ENCODE measurements at places on chromosomes 12 and 14.

DNA sequence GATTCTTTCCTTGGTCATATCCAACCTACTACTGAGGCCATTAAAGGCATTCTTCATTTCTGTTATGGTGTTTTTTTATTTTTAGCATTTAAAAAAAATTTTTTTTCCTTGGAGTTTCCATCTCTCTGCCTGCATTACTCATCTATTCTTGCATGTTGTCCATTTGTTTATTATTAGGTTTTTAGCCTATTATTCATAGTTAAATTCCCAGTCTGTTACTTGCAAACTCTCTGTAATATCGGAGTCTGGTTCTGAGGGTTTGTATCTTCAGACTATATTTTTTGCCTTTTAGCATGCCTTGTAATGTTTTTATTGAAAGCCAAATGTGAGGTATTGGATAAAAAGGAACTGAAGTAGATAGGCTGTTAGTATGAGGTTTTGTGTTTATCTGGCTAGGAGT is 284.3 kb downstream of the FUT8 start:
- no peak for DNase-seq

- no peak for DNase-seq
Measured at GRCh38 chr12:76746516-76746915, 17.4 kb upstream of the ZDHHC17 start.

- DNase-seq = no peak
Measured at GRCh38 chr12:127803545-127803944, 463.4 kb upstream of the TMEM132C start.

- no peak for DNase-seq
Measured at GRCh38 chr12:132173135-132174014, 29.1 kb downstream of the NOC4L start.

GRCh38 chr12:3273409-3273853 is 196.3 kb downstream of the TSPAN9 start:
- DNase-seq = no peak

DNA sequence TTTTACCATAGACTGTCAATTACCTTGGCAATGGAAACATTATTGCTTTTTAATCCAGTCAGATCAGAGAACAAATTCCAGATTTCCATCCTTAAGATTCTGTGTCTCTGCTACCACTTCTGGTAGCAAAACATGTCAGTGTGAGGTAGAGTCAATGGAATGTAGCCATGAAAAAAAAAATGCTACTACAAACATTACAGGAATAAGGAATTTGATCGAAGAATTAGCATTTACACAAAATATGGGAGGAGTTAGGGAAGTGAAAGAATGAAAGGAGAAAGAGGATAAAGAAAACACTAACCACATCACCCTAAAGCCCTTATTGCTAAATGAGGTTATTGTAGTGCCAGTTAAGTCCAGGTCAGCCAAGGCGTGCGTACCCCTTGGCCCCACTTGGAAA is 9.2 kb downstream of the MED21 start:
- DNase-seq = no peak

DNA sequence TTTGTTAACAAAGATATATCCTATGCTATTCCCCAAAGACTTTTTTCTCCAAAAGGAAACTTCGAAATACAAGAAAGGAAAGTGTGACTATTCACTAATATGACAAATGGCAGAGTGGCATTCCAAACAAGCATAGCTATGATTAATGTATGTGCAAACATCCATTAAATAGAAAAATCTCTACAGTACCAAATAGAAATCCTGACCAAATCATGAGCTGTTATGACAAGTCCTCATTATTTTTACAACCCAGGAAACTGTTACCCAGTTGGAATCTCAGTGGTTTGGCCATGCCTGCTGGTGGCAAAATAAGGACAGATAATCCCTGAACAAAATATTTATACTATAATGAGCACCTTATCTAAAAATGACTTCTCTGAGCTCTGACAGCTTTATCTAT is 202.1 kb downstream of the SEC23A start:
- no peak for DNase-seq

GRCh38 chr12:110896559-110896958 is 23.8 kb downstream of the MYL2 start:
- DNase-seq = no peak

GRCh38 chr14:29220072-29220471 is 453.5 kb downstream of the FOXG1 start:
- no peak for DNase-seq

- no peak for DNase-seq
Measured at GRCh38 chr14:60514741-60515491, 6.0 kb downstream of the SIX6 start.

GRCh38 chr12:47112679-47113078 is 32.9 kb upstream of the AMIGO2 start:
- no peak for DNase-seq

- no peak for DNase-seq
Measured at GRCh38 chr14:57834001-57834598, 31.8 kb downstream of the SLC35F4 start.

DNA sequence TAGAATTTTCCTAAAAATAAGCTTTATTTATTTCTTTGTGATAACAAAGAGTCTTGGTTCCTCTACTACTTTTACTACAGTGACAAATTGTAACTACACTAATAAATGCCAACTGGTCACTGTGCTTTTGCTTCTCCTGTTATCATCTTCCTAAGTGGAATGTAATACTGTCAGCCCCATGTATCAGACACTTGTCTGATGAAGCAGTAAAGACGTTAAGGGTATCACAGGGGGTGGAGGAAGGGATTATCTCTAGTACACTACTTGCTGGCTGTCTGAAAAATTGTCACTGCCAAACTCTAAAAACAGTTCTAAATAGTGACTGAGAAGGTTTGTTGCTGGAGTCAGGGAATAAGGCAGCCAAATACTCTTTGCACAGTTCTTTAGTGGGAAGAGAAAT is 11.3 kb downstream of the ASB8 start:
- DNase-seq = no peak

- no peak for DNase-seq
Measured at GRCh38 chr12:22409377-22410164, 75.1 kb upstream of the ST8SIA1 start.

- DNase-seq = no peak
Measured at GRCh38 chr14:91614187-91614586, 104.1 kb upstream of the PPP4R3A start.

GRCh38 chr14:56798447-56799342 is 11.6 kb downstream of the OTX2 start:
- DNase-seq = no peak

GRCh38 chr12:100959481-100959880 is 164.9 kb downstream of the ANO4 start:
- no peak for DNase-seq

DNA sequence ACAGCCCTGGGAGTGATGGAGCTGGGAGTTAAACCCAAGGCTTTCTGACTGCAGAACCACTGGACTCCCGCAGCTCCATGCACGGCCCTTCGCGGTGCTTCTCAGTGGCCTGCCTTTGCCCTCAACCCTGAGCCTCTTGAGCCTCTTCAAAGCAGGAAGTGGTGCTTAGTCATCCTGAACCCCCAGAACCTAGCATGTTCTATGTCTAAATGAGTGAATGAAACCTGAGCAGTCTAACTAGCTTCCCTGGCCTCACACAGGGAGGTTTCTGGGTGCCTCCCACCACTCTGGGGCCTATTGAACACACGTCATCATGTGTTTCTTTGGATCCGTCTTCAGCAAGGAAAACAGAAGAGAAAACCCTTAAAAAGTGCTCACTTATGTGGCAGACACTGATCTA is 117.9 kb upstream of the SFSWAP start:
- DNase-seq = no peak

GRCh38 chr14:31930493-31931240 is 146.4 kb upstream of the ARHGAP5 start:
- no peak for DNase-seq

GRCh38 chr12:118979763-118980406 is 1.5 kb upstream of the SRRM4 start:
- no peak for DNase-seq

DNA sequence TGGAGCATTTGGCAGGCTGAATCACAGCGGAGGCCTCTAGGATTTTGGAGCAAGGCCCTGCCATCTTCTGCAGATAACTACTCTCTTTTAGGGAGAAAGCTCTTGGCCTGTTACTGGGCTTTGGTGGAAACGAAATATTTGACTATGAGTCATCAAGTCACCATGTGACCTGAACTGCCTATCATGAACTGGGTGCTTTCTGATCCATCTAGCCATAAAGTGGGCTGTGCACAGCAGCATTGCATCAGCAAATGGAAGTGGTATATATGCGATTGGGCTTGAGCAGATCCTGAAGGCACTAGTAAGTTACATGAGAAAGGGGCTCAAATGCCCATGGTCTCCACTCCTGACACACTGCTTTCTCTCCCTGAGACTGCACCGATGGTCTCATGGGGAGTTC is 21.1 kb downstream of the GYS2 start:
- DNase-seq = no peak

DNA sequence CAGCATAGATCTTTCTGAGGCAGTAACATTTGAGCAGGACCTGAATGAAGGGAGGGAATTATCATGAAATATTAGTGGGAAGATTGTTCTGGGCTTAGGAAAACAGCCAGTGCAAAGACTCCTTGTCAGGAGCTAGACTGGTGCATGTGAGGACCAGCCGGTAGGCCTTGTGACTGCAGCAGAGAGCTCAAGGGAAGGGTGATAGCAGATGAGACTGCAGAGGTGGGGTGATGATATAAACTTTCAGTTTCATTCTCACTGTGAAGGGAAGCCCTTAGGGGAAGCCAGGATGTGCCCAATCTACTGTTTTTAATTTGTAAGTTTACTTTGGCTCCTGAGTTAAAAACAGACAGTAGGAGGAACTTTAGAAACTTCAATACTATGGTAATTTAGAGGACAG is 12.4 kb downstream of the IL22 start:
- DNase-seq = no peak

GRCh38 chr14:43803076-43803689 is 703.9 kb downstream of the FSCB start:
- DNase-seq = no peak

GRCh38 chr12:123621619-123622530 is 11.6 kb downstream of the EIF2B1 start:
- no peak for DNase-seq

DNA sequence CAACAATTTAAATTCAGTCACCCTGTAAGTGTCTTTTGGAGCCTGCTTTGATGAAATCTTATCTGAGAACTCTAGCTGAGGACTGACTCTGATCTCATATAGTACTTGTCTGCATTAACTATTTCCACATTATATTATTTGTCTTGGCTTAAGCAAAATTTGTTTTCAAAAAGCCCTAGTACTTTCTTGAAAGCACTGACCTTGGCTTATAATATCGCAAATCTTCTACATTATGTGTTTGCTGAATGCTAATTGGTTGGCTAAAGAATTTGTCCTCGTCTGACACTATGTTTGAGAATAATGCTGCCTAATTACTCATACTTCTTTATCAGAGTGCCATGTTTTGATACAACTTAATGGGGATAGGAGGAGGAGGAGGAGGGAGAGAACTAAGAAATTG is 46.9 kb upstream of the FLRT2 start:
- DNase-seq = no peak

DNA sequence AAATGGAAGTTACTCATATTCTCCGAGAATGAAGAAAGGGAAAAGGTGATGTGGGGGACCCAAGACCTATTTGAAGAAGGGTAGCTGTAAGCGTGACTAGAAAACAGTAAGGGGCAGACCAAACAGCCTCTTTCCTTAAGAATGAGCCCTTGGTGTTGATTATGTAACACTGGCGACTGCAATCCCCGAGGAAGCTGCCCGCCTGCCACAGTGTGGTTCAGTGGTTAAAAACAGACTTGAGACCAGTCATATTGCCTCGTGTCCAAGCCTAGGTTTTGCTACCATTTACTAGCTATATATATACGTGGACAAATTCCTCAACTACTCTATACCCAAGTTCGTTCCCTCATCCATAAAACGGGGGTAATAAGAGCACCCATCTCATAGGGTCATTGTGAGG is 49.1 kb downstream of the SSPN start:
- DNase-seq = no peak

- DNase-seq = no peak
Measured at GRCh38 chr12:120783197-120783596, 57.6 kb downstream of the ACADS start.

DNA sequence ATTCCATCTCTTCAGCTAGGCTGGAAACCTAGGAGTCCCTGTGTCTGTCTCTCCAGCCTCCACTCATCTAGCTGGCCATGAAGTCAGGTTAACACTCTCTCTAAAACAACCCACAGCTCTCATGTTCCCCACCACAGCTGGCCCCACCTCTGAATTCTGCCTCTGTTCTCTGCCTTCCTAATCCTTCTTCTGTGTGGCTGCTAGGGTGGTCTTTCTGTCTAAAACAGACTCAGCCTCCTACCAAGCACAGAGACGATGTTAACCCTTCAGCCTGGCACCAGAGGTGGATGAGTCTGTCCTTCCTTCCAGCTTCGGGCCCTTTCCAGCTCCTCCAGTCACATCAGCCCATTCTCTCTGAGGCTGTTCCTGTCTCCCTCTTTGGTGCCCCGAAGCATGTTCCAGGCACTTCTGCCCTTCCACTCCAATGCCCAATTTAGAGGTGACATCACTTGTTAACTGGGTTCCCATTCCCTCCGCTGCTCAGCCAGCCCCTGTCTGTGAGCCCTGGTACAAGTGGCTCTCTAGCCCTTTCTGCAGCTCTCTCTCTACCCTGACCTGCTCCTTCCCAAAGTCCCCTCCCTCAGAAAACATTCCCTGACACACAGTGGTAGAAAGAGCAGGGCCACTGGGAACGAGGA is 9.1 kb downstream of the FIGNL2 start:
- no peak for DNase-seq

GRCh38 chr12:12315838-12316237 is 34.2 kb downstream of the MANSC1 start:
- no peak for DNase-seq

DNA sequence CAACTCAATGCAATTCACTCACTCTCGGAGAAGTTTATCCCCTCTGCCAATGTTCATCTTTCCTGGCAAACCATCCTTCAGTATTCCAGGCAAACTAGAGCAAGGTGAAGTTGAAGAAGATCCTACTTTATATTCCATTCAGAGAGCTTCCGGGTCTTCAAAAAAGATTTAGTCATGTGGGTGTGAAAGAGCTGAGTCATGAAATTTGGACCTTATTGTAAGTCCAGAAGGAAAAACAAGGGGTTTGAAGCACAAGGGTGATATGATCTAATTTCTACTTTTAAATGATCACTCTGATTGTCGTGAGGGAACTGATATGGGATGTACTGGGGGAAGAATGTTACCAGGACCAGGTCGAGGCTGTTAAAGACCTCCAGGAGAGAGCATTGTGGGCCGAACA is 2.8 kb upstream of the PRH2 start:
- DNase-seq = no peak

GRCh38 chr14:68172627-68173026 is 353.0 kb downstream of the RAD51B start:
- DNase-seq = no peak

GRCh38 chr12:52228366-52228765 is 4.7 kb upstream of the KRT7 start:
- no peak for DNase-seq

DNA sequence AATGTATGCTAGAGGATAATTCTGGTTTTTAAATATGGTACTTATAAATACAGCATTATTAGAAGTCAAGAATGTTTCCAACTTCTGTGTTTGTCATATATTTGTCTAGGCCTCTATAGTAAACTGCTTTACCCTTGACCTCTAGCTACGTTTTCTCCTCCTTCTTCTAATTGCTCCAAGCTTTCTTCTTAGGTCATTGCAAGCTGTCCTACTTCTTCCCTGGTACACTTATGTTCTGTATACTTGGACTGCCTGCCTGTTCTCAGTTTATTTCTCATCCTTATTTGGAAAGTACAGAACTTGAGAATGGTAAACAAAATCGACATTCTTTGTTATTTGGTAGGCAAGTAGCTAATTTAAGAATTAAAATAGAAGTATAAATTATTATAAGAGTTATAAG is 23.9 kb upstream of the ATP2B1 start:
- no peak for DNase-seq

Data from tibial nerve (tissue), 4 donors.